GM04503 (cell line): ENCODE measurements at places on chromosomes 3 and 15.

DNA sequence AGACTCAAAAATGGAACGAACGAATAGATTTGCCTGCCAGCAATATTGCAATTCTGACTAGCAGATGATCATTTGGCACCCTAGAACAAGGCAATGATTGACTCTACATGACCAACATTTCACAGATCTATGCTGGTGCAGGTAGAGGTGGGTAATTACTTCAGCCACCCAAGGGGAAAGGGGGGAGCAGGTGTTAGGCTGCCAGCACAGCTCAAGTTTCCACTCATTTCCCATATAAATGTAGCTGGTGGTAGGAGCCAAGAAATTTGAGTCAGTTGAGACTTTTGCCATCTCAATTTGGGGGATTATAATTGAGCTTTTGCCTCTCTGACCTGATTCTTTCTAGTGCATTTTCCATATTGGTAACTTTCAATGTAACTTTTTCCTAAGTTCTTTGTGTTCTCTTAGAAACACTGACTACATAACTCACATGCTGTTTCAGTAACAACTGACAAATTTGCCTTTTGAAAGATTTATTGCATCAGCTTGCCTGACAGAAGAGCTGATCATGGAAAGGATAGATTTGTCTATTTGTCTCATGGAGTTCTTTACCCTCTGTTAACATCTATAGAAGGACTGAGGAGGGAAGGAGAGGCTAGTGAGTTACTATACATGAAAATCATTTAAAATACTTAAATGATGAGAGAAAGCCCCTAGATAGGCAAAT is 902.5 kb downstream of the ZPLD1 start:
- DNase-seq: no peak

DNA sequence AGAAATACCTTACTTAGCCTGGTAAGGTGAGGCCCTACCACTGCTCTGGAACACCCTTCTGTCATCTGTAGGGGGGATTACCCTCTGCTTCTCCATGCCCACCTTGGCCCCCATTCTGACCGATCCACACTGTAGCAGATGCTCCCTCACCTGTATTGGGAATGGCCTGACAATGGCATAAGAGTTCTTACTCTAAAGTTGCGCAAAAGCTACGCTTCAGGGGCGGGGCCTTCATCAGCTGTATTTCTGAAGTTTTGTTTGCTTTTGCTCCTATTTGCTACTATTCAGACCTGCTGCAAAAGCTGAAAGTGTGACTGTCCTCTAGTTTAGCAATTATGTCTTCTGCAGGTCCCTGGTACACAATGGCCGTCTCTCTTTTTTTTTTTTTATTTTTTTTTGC is 252.6 kb downstream of the TLE3 start:
- DNase-seq: no peak

DNA sequence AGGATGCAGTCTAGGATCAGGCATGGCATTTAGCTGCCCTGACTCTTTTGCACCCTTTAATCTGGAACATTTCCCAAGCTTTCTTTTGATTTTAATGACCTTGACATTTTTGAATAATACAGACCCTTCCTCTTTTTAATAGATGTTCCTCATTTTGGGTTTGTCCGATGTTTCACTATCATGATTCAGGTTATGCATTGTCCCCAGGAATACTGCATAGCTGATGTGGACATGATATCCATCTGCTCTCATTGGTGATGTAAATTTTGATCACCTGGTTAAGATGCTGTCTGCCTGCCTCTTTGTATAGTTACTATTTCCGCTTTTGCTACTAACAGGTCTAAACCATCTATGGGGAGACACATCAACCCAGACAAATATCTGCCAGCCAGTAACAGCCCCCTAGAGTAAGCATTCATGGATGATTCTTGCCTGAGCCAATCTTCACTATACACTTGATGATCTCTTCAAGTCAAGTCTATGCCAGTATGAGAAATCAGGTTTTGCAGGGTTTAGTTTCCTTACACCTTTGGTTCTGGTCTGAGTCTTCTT is 50.6 kb upstream of the ULK4 start:
- DNase-seq: no peak

GRCh38 chr3:58059349-58060321 is 51.4 kb downstream of the FLNB start:
- peak; percentile 90 for DNase-seq

GRCh38 chr3:152400887-152401286 is 132.2 kb downstream of the MBNL1 start:
- DNase-seq: peak; percentile 30

DNA sequence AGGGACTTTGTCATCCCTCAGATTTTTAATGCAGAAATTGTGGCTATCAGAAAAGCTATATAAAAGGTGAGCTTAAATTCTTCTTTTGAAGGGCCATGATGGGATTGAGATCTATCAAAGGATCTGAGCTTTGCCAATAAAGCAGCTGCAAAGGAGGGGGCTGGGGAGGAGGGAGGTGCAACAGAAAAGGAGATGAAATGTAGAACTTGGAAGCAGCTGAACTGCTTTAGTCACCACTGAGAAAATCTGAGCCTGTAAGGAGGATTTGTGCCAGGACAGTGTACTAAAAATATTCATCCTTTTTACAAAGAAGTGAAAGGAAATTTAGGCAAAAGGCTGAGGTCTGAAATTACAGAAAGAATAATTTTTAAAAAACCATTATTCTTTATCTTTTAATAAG is 10.4 kb downstream of the TSPAN3 start:
- no peak for DNase-seq

DNA sequence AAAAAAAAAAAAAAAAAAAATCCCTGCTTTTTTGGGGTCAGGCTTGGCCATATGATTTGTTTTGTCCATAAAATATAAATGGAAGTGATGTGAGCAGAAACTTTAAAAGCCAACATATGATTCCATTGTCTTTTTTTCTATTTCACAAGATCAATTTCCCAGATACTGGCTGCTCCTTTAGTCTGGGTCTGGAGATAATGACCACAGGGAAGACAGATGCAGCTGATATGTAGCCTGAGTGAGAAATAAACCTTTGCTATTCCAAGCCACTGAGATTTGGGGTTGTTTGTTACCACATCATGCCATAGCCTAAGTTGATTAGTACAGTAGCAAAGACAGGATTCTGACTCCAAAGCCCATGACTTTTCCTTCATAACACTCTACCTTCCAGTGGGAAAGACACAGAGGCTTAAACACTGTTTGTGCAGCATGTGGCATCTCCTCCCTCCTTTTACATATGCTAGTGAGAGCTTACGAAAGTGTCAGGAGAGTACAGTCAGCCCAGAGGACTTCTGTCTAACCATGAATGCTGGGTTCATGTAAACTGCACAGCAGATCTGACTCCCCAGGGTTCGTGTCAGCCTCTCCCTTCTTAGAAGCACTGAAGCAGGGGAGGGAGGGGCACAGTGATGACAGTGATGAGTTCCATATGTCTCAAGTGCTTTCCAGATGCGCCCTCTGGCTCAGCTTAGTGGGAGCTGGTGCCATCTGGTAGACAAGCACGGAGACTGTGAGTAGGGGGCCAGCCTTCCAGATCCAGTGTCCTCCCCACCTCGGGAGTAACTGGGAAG is 36.7 kb upstream of the SLC7A14 start:
- peak; percentile 90 for DNase-seq

DNA sequence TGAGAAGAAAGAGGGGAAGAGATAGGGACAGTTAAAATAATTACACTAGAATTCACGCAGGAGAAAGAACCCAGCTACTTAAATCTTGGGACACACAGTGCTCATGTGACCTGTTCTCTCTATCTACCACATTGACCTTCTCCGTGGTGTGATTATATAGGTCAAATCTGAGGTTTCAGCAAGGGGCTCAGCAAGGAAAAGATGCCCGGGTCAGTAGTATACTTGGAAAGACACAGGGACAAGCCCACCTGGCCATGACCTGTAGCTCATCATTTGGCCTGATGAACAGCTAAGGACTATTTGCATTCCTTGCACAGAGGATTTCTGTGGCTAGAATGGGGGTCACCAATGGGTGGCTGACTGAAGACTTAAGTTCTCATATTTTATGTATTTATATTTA is 71.9 kb downstream of the SSR3 start:
- no peak for DNase-seq

GRCh38 chr3:45915518-45916231 is 27.6 kb upstream of the CXCR6 start:
- peak; percentile 63 for DNase-seq
